ENCODE measurements at places on chromosomes 11 and 22.

GRCh38 chr22:49948958-49949913 lies 11.3 kb upstream of the PIM3 start:
- DNase-seq = no peak

- no peak for DNase-seq
These were observed 3.4 kb downstream of the DEPDC5 start for GRCh38 chr22:31757265-31757664.

- no peak for DNase-seq
These were observed 6.2 kb downstream of the TEAD1 start for GRCh38 chr11:12680246-12680939.

DNA sequence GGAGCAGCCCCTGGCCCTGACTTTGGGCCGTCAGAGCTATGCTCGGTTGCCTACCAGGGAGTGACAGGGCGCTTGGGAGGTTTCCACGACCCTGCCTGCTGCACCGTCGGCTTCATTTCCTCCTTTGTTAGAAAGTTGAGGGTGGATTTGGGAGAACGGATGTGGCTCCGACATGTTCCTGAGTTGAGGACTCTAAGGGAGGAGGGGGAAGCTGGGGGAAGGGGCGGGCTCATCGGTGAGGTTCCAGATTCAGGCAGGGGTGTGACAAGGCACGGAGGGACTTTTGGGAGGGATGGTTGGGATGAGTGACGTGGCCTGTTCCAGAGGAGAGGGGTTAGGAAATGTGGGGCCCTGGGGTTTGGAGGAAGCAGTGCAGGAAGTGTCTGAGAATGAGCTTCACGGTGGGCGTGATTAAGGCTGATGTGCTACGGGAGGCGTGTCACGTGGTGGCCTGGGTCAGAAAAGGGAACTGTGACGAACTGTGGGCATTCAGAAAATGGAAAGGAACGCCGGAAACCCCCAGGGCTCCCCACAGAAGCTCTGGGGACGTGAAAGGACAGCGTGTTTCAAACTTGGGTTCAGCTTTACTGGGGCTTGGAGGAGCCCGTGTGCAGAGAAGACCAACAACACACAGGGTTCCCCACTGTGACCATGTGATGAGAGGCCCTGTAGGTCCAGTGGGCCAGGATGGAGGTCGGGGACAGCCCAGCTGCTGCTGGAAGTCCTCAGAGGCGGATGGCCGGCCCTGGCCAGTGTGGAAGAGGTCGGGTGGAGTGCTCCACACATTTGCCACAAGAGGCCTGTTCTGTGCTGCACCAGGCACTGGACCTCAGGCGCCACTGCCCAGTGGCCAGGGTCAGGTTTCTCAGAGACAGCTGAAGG lies 2.8 kb downstream of the PARVB start:
- DNase-seq = peak; percentile 48

- DNase-seq = no peak
These were observed 41.1 kb downstream of the PHF21B start for GRCh38 chr22:44968736-44969135.

GRCh38 chr11:66051766-66052663 lies at the start of gene SF3B2:
Gene SF3B2, plus strand, starts transcription at chr11:66052364. Its CDS starts 21 bp downstream, at chr11:66052385.
- DNase-seq = peak; percentile 92

DNA sequence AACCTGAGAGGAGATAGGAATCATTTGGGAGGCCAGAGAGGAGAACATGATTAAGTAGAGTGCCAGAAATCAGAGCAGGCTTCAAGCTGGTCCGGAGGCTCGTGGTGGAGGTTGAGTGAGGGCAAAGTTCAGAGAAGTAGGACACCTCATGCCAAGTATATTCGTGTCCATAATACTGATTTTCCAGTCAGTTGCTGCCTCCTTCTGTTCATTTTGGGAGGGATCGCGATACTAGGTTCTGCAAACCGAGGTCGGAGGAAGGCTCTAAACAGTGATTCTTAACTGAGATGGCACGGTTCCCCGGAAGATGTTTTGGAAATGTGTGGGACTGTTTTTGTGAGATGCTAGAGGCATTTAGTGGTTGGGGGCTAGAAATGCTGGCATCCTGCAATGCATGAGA lies 13.6 kb upstream of the CD3E start:
- DNase-seq = no peak

DNA sequence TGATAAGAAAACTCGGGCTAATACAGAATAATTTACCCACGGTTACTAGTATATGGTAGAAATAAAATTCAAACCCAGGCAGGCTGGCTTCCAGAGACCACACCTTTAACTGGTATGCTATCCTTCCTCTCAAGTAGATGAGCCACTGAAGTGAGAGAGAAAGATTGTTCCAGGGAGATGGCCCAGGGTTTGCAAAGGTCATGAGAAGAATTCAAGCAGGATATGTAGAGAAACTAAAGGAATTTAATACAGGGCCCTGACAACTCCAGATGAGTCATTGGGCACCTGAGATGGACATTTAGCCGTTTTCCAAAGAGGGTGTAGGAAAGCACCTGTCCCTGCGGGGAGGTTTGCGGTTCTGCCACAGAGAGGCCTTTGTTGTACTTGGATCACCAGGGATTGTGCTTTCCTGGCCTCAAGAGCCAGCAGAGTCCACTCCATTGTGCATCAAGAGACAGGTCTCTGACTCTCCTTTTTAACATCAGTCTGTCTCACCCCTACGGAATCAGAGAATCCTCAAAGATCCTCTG lies 152.7 kb upstream of the BLID start:
- no peak for DNase-seq

DNA sequence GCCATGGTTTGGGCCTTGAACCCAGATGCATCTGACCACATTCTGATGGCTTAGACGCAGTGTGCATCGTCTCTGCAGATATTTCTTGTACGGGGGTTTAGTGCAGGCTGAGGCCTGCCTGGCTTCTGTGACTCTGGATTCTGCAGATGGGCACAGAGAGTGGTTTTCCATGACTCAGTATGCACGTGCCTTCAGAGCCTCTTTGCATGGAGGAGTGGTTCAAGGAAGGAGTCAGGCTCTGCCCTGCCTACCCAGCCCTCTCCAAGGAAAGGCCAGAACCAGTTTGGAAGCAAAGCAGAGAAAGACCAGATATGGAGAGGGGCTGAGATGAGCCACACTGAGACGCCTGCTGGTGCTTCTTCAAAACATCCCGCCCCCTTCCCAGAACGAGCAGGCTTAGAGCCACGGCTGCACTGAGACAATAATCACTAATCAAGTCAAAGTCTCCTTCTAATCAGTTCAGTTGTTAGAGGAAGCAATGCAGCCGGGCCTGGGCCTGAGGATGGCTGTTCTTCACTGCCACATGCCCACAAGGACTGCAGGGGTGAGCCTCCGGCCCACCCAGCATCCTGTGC lies 308.9 kb downstream of the NXPE2 start:
- DNase-seq = no peak

DNA sequence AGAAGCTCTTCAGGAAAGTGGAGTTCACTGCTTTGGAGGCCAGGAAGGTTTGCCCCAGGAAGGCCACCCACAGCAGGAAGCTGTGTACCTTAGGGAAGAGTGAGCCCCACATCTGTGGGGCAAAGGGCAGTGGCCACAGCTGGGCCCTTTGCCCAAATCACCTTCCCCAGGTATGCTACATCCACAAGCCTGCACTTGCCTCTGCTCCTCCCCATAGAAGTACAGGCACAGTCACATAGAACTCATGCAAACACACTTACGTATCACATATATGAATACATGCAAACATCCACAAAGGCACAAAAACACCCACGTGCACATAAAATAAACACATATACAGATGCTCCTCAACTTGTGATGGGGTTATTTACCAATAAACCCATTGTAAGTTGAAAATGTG lies 2.1 kb downstream of the TRIM29 start:
- DNase-seq = no peak

- DNase-seq = no peak
These were observed 3.1 kb upstream of the COMMD9 start for GRCh38 chr11:36292311-36292722.

DNA sequence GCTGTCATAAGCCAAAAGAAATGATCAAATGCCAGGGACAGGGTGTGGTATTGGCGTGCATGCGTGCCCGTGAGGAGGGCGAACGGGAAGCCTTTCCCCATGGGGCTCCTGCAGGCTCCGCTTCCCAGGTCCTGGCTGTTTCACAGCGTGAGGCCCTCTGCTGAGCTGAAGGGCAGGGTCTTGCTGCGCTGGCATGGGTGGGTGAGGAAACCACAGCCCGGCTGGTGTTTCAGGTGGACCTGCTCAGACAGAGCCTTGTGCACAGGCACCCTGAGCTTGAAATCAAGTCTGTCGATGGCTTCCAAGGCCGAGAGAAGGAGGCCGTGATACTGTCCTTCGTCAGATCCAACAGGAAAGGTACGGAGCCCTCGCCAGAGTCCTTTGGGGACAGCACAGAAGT lies 31.4 kb downstream of the IGHMBP2 start:
- no peak for DNase-seq

DNA sequence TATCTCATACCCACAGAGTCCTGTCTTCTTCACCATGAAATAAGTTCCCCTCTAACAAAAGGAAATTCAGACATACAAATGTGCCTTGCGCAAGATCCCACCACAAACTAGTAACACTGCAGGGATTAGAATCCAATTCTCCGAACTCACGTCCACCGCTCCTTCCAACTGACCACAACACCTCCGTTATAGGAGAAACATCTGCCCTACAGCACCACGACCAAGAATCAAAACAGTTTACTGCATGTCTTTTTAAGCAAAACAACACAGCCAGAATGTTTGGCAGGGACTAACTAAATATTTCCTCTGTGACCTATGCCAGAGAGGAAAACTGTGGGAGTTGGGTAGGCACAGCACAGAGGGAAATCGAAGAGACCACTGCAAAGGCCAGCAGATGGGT lies 72.7 kb upstream of the AKIP1 start:
- no peak for DNase-seq

- peak; percentile 0 for DNase-seq
These were observed 624 bp downstream of the TMEM41B start for GRCh38 chr11:9313648-9314290.

GRCh38 chr11:109343242-109343641 lies 78.7 kb upstream of the C11orf87 start:
- DNase-seq = no peak

GRCh38 chr11:76796511-76797198 lies 13.5 kb downstream of the TSKU start:
- no peak for DNase-seq

DNA sequence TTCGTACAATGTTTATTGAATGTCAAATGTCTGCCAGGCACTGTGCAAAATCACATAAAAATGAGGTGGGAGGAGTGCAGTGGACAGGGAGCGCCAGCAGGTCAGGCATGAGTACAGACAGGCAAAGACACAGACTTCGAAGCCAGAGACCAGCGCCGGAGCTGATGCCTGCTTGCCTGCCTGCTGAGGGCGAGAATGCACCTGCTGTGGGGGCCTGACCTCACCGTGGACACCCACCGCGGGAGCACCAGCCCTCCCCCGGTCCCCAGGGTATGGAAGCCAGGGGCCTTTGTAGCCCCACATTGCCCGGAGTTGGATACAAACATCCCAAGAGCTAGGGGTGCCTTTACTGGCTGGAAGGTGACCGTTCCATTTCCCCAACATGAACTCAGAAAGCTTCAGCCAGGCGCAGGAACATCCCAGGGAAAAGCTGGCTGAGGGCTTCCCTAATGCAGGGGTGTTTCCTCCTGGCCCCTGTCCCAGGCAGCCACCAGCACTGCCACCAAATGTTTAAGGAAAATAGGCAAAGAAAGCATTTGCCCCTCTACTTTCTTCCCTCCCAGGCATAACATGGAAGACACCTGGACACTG lies 17.9 kb downstream of the IFITM10 start:
- no peak for DNase-seq

- no peak for DNase-seq
These were observed 8.3 kb downstream of the PLCB3 start for GRCh38 chr11:64259533-64260067.

DNA sequence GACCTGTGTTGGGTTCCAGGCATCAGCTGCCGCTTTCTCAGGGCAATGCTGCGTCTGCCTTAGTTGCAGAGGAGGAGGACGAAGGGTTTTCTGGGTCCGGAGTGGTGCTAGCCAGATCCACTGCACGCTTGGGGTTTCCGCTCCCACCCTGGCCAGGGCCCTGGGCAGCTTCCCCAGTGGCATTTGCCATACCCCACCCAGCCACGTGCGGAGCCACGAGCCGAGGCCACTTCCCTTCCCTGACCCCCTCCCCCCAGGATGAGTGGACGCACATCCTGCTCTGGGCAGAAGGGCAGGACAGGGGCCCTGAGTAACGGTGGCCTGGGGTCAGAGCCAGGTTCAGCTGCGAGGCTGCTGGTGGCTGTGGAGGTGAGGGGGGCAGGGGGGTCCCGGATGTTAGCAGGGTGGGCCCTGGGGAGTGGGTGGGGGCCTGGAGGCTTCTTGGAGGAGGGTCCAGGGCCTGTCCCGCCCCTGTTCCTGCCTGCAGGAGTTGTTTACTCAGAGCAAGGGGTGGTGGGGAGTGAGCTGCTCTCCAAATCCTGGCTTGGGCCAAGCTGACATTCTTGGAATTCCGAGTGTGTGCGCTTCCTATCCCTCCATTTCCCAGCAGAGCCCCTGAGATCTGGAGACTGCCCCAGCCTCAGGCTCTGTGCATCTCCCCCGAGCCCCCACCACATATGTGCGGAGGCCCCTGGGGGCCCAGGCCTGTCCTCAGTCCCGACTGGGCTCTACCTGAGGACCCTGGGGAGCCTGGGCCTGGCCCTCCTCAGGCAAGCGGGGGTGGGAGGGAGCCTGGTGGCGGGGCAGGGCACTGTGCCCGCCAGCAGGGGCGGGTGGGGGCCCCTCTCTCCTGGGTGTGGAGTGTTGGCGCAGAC lies 1.4 kb downstream of the TSPAN4 start:
- no peak for DNase-seq

DNA sequence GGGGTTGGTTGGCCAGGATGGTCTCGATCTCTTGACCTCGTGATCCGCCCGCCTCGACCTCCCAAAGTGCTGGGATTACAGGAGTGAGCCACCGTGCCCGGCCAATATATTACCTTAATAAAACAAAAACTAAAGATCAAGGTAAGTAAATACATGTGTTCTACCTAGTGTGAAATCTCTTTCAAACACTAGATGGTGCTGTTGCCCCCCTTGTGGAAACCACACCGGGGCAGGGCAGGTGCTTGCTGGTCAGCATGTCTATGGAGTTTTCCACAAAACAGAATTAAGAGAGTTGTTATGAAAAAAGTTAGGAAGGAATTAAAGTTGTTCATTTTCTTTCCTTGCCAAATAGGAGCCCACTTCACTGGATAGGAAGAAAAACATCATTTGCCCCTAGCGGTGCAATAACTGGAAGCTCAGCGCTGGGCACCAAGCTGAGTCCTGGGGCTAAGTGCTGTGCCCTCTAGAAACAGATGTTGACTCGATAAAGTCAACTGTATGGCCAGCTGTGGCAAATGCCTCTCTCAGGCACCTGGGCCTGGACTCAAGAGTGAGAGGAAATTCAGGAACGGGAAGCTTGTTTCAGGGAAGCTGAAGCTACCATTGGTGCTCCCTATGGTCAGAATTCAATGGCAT lies 6.3 kb upstream of the KCNJ5 start:
- peak; percentile 28 for DNase-seq

GRCh38 chr22:39176143-39176713 lies 23.7 kb upstream of the CBX7 start:
- DNase-seq = no peak

Data from T follicular helper cell (primary cell).